ENCODE measurements at places on chromosomes 3 and 15.

- peak; percentile 9 for DNase-seq
These were observed 343.2 kb downstream of the UNC13C start for GRCh38 chr15:54321426-54321825.

DNA sequence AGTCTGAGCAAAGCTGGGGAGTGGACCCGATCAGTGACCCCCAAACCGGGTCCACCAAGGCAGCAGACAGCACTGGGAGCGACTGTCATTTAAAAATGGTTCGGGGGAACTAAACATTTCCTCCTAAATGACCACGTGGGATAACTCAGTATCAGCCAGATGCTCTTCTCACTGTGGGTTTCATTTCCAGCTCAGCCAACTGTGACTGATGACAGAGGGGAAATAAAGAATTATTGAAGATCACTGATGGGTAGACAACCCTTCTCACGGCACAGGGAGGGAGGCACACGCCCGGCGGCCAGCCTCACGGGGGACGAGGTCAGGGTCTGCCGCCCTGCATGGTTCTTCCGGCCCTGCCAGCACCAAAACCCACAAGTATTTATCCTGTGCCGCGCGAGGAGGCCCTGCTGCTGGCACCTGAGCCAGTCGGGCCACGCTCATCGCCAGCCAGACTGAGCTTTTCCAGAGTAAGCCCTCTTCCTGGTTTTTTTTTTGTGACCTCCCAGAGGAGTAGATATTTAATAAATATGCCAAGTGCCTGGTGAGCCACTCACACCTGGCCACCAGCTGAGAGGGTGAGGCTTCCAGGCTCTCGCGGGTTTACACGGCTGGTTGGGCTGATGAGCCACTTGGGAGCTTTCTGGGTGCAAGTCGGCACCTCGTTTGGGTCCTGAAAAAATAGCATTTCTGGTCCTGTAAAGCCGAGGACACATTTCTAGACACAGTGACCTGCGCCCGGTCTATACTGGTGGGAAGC, 6.2 kb downstream of the MELTF start:
- DNase-seq, result peak; percentile 74

GRCh38 chr3:30305021-30305420, 301.4 kb upstream of the TGFBR2 start:
- no peak for DNase-seq

DNA sequence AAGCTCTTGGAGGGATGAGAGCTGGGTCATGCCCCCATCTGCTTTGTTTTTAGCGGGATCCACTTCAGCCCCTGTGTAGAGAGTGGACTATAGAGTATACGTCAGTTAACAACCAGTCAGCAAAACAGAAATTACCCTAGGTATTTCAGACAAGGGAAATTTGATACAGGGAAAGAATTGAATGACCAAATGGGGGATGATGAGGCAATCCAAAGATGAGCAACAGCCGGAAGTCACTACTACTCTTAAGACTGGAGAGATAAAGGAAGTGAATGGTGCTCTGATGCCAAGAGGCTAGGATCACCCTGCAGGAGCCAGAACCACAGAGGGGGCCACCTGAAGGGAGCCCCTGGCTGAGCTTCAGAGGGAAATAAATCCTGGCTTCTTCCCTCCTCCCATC, 1.7 kb upstream of the GPR62 start:
- no peak for DNase-seq

DNA sequence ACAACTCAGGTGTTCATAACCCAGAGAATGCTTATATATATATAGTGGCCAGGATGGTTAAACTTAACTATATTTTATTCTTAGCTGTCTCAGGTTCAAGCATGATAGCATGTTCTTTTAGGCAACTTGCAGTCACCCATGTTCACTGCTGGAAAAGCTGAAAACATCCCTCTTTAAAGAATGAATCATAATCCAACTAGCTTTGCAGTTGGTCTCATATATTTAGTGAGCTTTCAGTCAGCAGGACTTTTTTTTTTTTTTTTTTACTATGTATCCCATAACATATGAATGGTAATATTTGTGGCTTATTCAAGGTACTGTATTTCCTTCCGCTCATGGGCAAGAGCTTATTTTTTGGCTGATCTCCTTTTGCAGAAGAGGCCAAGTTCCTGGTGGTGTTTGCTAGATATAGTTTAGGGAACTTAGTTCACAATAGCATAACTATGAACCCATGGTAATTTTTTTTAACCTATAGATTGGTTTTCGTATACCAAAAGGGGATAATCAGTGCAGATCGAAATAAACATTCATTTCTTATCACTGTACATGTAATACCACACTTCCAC, 77.6 kb downstream of the CMSS1 start:
- DNase-seq, result no peak

- DNase-seq, result no peak
These were observed 17.9 kb upstream of the SEC13 start for GRCh38 chr3:10338591-10339353.

DNA sequence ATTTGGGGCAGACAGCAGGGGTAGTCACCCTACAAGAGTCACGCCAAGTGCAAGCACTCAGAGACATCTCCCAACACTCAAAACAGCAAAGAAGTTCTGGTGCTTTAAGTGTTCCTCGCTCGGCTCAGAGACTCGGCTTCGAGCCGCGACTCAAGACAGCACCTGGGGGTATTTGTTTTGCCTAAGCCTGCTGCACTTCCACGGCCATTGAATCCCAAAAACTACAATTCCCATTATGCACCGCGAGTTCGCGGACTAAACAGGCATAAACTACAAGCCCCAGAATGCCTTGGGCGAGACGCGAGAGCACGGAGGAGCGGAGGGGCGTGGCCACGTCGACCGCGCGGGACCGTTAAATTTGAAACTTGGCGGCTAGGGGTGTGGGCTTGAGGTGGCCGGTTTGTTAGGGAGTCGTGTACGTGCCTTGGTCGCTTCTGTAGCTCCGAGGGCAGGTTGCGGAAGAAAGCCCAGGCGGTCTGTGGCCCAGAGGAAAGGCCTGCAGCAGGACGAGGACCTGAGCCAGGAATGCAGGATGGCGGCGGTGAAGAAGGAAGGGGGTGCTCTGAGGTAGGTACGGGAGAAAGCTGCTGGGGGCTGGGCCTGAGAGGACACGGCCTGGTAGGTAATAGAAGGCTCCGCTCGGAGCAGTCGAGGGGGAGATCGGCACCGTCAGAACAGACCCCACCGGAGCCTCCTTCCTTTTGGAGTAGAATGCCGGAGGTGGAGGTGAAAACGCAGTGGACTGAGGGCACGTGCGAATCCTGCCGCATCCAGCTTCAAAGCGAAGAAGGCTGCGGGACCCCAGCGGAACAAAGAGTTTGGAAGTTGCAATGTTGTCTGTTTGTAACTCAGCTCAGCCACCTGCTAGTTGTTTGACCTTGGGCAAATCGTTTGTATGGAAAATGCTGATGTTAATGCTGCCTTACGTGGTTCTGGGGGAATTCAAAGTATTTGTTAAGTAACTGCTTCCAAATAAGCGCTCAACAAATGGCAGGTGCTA, at the start of gene BUB1B:
BUB1B (plus strand) TSS at position 381 of the 1,000 bp plus-strand sequence; CDS start at position 533, 152 bp downstream.
- peak; percentile 97 for DNase-seq

- DNase-seq, result peak; percentile 49
These were observed 42.3 kb downstream of the CPN2 start for GRCh38 chr3:194308601-194309449.

GRCh38 chr3:172518929-172519640, 4.1 kb downstream of the TNFSF10 start:
- no peak for DNase-seq

GRCh38 chr3:113947372-113948014, at the start of gene ZDHHC23:
ZDHHC23 (plus strand) TSS chr3:113948013; CDS start chr3:113948803, 790 bp downstream.
- peak; percentile 51 for DNase-seq

DNA sequence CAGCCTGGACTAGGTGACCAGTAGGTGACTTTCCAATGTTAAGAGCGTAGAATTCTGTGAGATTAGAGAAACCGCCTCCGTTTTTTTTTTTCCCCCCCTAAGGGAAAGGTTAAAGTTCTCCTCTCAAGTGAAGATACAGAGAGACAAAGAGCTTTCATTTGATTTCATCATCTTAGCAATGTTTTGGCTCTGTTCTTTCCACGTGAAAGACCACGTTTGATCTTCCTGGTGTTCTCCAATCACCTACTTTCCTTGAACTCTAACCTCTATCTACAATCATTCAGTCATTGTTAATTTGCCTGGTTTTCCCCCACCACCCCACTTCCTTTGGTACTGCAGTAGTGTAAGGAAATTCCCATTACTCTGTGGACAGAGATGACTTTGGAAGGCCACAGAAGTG, 36.9 kb upstream of the CLRN1 start:
- no peak for DNase-seq

GRCh38 chr15:32886459-32886858, 168.7 kb downstream of the GREM1 start:
- DNase-seq, result no peak

DNA sequence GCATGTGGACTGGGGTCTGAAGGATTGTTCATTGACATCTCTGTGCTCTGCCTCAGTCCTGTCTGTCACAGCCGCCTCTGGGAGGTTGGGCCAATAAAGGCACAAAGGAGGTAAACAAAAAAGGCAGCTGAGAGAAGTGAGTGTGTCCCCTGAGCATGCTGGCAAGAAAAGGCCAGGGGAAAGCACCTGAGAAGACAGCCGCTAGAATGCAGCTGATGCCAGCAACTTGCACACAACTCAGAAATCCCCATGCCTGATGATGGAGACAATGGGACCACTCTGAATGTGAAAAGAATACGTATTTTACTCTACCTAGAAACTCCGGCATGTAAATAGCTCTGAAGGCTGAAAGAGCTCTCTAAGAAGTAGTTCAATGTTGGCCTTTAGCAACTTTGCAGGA, 118.7 kb downstream of the KCNH8 start:
- no peak for DNase-seq
